Hematopoietic multipotent progenitor cell treated with erythropoietin and hydrocortisone succinate and interleukin-3 and kit ligand, for 8 days (in vitro differentiated cells): ENCODE measurements at places on chromosomes 11 and 22.
A peak's percentile ranks its signal among the peaks of the same experiment; 100 is the strongest.

- DNase-seq: no peak
Observed at GRCh38 chr11:72732329-72732728, 19.9 kb downstream of the ARAP1 start.

DNA sequence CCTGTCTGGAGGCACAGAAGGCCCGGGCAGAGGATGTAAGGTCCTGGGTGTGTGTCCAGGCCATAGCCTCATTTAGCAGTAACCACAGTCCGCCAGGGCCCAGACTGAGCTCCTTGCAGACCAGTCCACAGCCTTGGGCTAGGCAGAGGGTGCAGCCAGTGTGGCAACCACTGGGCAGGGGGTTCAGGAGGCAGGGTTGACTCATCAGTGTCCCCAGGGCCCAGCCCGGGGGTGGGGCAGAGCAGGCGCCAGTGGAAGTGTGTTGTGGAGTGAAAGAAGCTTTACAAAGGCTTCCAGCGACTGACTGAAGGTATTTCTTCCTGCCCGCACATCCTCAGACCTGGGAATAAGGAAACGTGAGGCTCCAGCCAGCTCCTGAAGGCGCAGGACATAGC lies 27.7 kb upstream of the WNT11 start:
- DNase-seq: peak; percentile 33

DNA sequence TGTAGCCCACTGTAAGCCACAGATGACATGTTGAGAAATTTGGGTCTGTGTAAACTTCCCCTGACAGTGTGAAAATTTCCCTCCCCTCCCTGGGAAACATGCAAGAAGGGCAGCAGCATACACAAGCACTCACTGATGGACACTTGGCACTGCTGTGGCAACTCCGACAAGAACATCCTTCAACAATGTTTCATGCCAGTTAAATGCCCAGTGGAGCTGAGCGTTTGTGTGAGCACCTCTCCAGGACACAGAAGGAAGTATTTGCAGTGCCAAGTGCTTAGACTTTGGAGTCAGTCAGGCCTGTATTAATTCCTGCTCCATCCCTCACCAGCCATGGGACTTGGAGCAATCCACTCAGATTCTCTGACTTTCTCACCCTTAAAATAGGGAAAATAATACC lies 17.7 kb downstream of the C11orf87 start:
- DNase-seq: no peak

GRCh38 chr11:46455834-46456233 lies 64.3 kb upstream of the CHRM4 start:
- DNase-seq: no peak

DNA sequence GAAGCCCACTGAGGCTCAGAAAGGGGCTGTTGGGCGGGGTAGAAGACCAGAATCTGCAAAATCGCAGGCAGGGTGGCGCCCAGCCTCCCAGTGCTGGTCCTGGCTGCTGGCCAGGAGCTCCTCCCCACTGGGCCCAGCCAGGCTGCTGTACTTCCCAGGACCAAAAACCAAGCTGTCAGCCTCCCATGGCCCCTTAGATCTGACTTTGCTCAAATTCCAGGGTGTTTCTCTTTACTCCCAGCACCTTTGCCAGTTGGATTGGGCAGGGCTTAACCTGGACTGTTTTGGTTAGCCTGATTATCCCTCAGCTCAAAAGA lies 44.2 kb upstream of the WEE1 start:
- peak; percentile 78 for DNase-seq

DNA sequence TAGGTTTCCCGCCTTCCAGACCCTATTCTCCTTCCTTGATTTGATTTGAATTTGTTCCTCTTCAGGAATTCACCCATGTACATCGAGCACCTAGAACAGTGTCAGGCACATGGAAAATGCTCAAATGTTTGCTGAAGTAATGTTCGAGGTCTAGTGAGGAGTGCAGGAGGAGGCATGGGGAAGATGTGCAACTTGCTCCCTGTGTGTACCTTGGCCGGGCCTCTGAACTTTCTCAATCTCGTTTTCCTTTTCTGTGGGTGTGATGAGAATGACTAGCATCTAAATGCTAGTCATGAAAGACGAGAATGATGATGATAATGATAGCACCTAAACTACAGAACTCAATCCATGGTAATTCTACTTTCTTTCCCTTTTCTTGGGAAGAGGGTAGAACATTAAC lies 279.1 kb upstream of the PLET1 start:
- DNase-seq: no peak

DNA sequence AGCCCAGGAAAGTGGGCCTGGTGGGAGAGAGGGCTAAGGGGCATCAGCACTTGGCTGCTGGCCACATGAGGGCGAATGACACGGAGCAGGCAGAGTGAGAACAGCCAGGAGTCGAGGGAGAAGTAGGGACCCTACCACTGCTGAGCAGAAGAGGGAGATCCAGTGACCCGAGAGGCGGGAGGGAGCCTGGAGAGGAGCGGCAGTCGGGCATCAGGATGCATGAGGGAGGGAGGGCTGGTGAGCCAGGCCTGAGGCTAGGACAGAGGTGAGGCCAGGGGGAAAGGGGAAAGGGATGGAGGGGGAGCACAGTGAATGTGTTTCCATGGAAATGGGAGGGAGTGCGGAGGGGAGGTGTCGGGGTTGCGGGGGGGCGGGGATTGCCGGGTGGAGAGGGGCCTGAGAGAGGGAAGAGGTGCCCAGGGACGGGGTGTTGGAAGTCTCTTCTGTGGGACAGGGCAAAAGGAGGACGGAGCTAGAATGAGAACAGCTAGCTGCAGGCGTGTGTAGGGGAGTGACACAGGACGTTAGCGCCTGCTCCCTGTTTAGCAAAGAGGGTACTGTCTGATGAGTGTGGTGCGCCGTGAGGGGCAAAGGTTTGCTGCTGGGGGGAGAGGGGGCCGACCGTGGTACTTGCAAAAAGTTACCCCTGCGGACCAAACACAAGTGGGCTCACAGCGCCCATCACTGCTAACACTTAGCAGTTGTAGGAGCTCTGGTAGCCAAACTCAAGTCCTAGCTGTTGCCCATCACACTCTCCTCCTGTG lies 37.1 kb upstream of the WNT11 start:
- no peak for DNase-seq

- DNase-seq: no peak
Observed at GRCh38 chr22:16658068-16658467, 65.5 kb upstream of the CCT8L2 start.

- peak; percentile 9 for DNase-seq
Observed at GRCh38 chr22:28029201-28029948, 110.3 kb upstream of the PITPNB start.

DNA sequence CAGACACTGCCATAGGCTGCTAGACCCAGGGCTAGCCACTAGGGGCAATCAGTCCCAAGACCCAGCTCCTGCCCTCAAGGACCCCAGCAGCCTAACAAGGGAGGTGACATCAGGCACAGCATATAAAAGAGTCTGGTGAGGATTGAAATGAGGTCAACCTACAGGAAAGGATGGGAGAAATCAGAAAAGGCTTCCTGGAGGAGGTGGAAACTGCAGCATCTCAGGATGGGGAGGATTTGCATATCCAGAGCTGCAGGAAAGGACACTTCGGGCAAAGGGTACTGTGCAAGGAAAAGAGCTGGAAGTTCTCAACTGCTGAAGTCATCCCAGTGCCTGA lies 2.9 kb upstream of the ARFGAP2 start:
- peak; percentile 70 for DNase-seq

- no peak for DNase-seq
Observed at GRCh38 chr11:128747728-128748148, 53.9 kb downstream of the FLI1 start.

DNA sequence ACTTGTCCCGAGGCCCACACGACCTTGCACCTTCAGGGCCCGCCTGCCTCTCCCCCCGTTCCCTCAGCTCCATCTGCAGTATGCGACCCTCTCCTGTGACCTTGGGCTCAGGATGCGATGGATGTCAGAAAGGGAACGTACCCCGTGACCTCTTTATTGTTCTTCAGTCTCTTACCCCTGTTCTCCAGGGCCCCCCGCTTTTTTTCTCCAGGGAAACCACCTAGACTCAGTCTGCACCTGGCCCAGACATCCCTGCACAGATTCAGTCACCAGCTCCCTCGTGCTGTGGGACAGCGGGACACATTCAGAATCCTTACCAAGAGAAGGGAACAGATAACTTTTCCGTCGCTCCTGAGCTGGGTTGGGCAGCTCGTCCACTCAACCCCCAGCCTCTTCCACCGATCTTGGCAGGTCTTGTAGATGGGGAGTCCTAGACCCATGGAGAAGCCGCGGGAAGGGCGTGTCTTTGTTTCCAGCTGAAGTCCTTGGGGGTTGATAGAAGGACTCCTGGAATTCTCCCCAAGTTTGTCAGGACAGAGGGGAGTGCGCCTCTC lies 1.4 kb upstream of the PHOX2A start:
- no peak for DNase-seq

DNA sequence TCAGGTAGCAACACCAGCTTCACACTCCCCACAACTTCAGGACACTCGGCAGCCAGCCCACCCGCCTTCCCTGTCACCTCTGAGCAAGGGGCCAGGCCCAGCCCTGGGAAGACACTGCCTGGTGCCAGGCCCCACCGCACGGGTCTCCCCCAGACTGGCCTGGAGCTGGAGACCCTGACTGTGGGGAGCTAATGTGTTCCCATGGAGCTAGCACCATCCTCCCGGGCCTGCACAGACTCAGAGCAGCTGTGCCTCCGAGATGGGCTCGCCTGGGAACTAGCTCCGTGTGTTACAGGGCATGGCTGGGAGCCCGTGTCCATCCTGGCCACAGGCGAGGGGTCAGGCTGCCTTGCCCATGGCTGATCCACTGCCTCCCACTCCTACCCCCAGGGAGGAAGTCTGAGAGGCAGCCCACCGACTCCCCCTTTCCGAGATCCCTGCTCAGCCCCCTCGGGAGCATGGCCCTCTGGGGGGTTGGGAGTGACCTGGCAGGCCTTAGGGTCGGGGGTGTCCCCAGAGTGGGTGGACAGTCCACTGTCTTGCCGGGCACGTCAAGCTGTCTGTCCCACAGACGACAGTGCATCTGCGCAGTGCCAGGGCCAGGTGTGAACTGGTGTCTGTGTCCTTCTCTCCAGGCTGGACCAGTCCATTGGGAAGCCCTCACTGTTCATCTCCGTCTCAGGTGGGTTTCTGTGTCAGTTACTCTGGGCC lies 76.7 kb upstream of the KCNQ1OT1 start:
- DNase-seq: no peak

- DNase-seq: no peak
Observed at GRCh38 chr22:40407831-40408717, 37.7 kb downstream of the SGSM3 start.

DNA sequence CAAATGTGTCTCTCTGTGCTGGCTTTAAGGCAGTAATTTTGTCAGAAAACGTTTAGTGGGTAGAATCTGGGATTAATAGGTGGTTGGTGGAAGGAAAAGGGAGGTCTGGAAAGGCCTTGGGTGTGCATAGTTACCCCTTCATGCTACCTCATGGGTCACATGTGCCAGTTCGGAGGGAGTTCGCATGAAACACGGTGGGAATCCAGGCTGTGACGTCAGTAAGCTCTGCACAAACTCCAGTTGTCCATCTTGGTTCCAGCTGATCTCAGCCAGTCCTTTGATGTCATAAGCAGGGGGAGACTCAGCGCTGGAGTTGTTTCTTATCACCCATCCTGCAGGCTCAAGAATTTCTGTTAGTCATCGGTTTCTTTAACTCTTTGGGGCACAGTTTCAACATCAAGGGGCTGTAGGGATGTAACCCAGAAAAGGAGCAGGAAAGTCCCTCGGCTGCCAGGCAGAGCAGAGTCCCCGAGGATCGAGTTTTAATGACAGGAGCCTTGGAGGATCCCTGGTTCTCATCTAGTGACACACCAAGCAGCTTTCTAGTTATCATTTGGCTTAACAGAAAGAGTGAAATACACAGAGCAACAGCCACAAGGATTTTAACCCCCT lies 28.9 kb downstream of the MOV10L1 start:
- DNase-seq: peak; percentile 96

- no peak for DNase-seq
Observed at GRCh38 chr11:71931245-71931602, 2.4 kb downstream of the RNF121 start.

- DNase-seq: peak; percentile 54
Observed at GRCh38 chr11:126194121-126194543, 17.3 kb downstream of the RPUSD4 start.

DNA sequence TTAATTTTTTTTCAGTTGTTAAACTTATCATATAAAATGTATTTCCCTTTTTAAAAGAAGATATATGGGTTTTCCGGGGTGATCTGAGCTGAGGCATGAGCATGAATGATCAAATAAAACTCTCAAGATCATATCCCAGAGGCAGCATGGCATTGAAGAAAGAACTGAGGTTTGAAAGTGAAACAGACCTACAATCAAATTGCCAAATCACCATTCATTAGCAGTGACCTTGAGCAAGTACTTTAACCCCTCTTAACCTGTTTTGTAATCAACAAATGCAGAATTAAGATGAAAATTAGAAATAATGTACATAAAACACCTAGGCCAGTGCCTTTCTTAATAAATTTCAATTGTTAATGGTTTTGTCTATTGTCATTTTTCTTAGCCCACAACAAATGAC lies 116.0 kb downstream of the RBFOX2 start:
- DNase-seq: no peak

- DNase-seq: no peak
Observed at GRCh38 chr11:57597916-57598830, 688 bp downstream of the SERPING1 start.

GRCh38 chr11:97069160-97069559 lies 679.3 kb downstream of the JRKL start:
- no peak for DNase-seq

- DNase-seq: no peak
Observed at GRCh38 chr22:28402060-28402459, 277.6 kb downstream of the TTC28 start.

DNA sequence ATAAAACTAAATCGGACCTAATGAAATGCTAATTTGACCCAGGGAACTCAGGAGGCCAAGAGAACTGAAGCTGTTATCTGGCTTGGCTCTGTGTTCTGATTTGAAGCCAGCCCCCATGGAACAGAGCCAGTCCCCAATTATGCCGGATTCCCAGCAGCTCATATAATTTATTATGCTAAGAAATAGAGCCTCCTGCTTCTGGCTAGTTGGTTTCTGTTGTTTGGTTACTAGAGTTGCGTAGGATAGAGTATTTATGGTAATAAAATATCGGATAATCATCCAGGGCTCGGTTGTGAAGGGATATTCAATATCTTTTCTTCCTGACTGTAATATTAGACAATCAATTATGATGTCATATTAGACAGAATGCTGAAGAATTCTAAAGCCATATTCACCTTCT lies 120.4 kb upstream of the TTC12 start:
- no peak for DNase-seq
